T-cell (primary cell): ENCODE measurements at places on chromosomes 7 and 10.
A peak's percentile ranks its signal among the peaks of the same experiment; 100 is the strongest.

- DNase-seq = no peak
Observed at GRCh38 chr7:18491871-18492270, 3.7 kb upstream of the HDAC9 start.

- DNase-seq = no peak
Observed at GRCh38 chr10:47214520-47214919, 85.5 kb upstream of the GDF10 start.

DNA sequence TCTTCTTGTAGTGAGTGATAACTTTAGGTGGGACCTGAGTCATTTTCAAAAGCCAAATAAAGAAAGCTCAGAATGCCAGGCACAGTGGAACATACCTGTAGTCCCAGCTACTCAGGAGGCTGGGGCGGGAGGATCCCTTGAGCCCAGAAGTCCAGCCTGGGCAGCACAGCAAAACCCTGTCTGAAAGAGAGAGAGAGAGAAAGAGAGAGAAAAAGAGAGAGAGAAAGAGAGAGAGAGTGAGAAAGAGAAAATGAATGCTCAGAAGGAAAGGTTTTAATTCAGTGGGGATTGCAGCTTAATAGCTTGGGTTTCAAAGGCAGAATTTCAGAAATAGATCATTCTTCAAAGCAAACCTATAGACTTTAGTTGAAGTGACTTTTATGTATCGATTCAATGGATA is 25.7 kb downstream of the GPNMB start:
- DNase-seq = no peak

- no peak for DNase-seq
Observed at GRCh38 chr10:98312349-98312748, 44.4 kb upstream of the LOXL4 start.

DNA sequence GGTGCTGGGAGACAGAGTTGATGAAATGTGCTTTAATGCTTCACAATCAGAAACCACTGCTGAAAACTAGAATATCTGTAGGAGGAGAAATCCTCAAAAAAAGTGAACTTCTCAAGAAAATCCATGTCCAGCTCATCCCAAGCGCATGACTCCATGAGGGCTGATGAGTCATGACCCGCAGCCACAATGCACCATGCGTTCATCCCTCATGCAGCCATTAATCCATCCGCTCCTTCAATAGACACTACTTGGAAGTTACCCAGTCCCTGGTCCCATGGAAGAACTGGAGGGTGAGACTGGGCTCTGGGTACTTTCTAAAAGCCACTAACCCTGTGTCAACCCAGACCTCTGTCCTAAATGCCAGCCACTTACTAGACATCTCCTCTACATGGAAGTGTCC is 24.4 kb downstream of the TMEM273 start:
- DNase-seq = no peak

DNA sequence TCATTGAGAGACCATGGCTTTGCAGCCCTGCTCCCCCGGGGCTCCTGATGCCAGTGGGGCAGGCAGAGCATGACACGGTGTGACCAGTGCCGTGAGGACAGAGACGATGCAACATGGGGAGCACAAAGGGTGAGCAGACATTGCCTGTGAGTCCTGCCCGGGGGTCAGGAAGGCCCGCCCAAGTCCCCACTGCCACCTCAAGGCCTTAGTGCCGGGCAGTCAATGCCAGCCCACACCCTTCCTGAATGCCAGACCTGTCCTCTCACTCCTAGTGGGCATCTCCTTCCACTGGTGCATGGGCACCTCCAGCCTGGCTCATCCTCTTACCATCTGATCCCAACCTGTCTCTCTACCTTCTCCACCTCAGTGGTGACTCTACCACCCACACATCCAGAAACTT is 157.9 kb upstream of the ZMIZ1 start:
- no peak for DNase-seq

GRCh38 chr7:2151801-2152612 is 80.7 kb downstream of the MAD1L1 start:
- DNase-seq = no peak

GRCh38 chr7:11746591-11746990 is 85.4 kb downstream of the THSD7A start:
- DNase-seq = no peak

DNA sequence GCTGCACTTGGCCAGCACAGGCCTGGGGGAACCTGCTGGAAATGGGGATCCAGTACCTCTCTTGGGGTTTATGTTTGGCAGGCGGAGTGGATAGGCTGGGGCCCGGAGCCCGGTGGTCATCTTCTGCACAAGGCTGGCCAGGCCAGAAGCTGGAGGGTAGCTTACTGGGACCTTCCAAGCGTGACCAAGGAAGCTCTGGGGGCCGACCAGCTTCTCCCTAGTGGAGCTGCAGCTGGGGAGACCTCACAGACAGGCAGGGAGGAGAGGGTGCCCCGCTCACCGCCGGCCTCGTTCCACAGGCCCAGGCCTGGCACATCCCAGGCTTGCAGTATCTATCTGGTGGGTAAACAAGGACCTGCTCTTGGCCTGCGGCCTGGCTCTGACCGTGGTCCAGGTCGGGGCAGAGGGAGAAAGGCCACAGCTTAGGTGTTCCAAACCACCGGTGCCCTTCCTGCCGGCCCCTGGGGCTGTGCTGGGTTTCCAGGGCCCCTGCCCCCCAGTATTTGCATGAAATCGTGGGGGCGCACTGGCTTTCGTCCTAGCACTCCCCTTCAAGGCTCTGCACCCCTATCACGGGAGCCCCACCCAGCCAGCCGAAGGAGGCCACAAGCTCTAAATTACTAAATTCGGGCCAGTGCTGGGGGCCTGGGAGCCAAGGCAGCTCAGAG is 1.5 kb upstream of the ELFN1 start:
- DNase-seq = no peak

- peak; percentile 65 for DNase-seq
Observed at GRCh38 chr7:149147752-149148653, 750 bp downstream of the ZNF398 start.

- no peak for DNase-seq
Observed at GRCh38 chr7:130944997-130945396, 211.0 kb upstream of the KLF14 start.

- DNase-seq = no peak
Observed at GRCh38 chr7:48428091-48428684, 256.9 kb downstream of the ABCA13 start.

DNA sequence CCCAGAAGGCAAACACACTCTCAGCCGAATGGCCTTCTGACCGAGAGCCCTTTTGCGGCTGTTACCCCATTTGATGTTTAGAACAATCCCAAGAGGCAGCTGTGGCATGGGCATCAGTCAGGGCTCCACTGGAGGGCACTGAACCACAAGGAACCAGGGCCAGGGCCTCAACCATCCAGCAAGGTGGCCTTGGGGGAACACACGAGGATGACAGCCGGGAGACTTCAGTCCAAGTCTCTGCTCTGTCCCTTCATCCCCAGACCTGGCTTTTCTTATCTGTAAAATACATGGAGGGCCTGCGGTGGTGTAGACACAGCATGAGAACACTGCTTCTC is 63.6 kb upstream of the INSIG1 start:
- DNase-seq = no peak

DNA sequence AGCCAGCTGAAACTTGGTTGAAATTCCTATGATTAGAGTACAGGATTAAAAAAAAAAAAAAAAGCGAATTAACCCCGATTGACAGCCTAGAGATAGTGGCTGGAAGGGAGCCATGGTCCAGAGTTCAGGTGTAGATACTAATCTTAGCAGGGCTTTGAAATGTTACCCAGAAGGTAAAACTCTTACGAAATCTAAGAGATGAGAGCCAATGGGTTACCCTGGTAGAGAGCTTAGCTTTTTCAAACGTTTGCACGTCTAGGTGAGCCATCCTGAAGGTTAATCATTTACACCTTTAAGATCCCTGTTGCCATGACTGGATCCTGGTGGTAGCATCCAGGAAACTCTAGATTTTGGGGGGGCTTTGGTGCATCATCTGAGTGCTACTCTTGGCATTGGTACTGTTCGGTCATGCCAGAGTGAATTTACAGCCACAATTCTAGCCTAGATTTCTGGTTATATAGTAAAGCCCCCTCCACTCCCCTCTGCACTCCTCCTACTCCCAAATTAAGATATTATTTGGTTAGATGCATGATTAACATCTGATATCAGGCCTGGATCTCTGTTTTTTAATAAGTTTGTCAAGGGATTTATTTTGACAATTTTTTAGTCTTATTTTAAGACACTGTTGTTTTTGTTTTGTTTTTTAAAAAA is 1.2 kb downstream of the AGFG2 start:
- DNase-seq = no peak

DNA sequence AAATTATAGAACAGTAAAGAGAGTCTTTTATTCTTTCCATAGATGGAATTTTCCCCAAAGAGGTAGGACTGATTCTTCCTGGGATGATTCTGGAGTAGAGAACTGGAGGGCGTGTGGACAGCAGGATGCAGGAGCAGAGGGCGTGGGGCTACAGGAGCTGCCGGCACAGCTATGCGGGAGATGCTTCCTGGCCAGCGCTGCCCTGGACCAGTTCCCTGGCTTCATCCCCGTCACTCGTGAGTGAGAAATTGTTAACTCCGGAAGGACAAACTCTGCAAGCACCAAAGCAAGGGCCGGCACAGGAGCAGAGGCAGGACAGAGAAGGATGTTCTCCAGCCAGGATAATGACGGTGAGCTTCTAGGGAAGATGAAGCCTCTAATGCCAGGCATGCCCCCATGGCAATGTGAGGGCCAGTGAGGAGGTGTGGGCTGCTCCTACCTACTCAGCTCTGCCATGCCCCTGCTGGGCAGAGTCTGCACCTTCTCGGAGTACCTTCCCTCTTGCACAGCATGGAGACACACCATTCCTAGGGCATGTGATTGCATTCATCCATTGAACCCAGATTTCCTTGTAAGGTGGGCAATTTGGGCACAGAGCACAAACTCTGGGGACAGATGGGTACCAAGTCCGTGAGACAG is 760.9 kb upstream of the IGFBP3 start:
- DNase-seq = no peak

DNA sequence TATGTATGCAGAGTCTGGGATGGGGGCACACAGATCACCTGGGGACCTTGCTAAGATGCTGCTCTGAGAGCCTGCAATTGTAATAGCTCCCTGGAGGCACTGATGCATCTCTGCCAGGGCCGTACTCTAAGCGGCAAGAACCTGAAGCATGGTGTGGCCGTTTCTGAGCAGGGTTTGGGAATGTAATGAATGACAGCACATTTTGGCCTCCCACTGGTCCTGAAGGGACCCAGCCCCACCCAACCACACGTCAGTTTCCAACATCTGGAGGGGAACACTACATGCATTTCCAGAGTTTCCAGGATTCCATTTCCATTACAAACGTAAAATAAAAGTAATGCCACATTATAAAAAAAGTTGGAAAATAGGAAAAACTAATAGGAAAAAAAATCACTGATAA is 14.0 kb downstream of the ZCCHC24 start:
- no peak for DNase-seq

- no peak for DNase-seq
Observed at GRCh38 chr7:74063223-74063641, 20.4 kb upstream of the LIMK1 start.

DNA sequence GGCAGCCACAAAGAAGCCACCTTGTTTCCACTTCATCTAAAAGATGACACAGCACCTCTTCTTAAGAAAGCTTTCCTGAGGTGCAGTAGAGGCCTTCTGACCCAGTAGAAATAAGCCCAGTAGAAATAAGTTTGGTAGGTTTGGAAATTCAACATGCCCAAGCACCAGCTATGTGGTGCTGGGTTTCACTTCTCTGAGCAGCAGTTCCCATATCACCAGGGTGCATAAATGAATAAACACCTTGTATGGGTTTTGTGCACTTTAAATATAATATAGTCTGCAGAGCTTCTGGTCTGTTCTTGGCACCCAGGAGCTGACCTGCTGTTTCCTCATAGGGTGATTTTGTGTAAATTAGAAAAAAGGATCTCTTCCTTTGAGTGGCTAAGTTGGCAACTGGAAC is 492.4 kb upstream of the SORCS1 start:
- DNase-seq = no peak

DNA sequence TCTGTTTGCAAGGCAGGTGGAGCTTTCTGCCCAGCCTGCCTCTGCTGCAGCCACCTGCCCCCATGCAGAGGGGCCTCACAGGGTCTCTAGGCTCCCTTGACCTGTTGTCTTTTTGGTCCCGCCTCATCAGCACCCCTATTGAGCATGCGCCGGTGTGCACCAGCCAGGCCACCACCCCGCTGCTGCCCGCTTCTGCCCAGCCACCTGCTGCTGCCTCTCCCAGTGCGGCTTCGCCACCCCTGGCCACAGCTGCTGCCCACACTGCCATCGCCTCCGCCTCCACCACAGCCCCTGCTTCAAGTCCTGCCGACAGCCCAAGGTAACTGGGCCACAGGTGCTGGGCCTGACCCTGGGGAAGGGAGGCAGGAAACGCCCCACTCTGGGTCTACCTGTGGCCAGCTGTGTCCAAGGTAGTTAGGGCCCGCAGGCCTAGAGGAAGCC is 38.1 kb downstream of the LDB3 start:
- no peak for DNase-seq

DNA sequence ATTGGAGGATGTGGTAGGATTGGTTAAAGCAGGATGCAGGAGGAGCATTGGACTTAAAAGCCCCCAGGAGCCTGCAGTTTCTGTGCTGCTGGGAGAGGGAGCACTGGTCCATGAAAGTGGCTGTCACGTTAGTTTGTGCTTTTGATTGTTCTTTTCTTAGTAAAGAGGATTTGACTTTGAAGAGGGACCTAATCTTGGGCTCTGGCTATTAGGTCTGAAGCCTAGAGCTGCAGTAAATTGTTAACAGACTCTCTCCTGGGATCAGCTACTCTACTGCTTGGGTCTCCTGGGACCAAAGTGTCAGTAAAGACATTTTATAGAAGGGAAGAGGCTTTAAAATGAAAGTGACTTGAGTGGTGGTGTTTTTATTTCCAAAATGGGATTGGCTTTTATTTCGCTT is 3.7 kb downstream of the ZFYVE27 start:
- DNase-seq = no peak

DNA sequence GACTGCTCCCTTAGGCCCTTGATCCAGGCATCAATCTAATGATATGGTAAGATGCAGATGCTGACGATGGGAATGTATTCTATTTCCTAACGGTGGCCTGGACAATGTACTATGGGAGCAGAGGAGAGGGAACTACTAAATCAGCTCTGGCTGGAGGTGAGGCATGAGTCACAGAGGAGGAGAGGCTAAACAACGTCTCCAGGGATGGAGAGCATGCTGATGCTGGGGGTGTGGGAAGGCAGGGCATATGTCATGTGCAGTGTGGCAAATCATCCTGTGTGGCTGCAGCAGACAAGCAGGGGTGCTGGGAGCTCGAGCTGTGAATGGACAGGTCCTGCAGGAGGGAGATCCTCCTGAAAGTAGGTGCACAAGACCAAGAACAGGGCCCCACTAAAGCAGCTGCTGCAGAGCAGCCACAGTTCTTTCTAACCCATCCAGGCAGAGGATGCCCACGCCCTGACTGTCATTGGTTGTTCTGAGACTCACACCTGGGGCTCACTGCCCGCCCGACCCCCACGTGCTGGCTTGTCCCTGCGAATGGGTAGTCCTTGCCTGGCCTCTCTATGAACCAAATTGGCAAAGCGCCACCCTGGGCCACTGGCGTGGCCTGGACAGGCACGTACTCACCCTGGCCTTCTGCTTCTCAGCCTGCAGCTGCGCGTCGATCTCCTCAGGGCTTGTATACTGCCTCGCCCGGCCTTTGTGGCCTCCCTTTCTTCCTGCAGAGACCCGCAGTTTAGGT is 4.0 kb downstream of the PDAP1 start:
- DNase-seq = no peak

- DNase-seq = no peak
Observed at GRCh38 chr7:69610374-69611084, 12.3 kb downstream of the AUTS2 start.

- DNase-seq = no peak
Observed at GRCh38 chr10:121975295-121976086, 474 bp upstream of the NSMCE4A start.

GRCh38 chr7:159115601-159116501 is 28.8 kb downstream of the VIPR2 start:
- no peak for DNase-seq
